NCI-H524 treated with DMSO at 0.1 percent for 48 hours (cell line): ENCODE measurements at places on chromosomes 1 and 21.

DNA sequence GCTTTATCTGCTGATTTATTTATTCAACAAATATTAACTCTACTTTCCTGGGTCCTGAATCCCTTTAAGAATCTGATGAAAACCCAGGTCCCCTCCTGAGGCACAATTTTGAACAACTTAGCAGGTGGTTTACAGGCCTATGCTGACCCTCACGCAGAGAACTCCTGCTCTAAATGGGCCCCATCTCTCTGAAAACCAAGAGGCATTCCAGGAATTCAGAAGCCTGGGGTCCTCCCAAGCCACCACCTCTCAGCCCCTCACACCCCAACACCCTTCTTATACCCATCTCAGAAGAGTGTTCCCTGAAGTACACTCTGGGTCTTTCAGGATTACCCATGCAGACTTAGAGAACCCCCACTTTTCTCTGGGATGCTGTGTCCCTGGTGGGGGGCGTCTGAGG, 34.5 kb downstream of the LHX4 start:
- DNase-seq: no peak

- DNase-seq: no peak
Measured at GRCh38 chr21:36973986-36974850, 7.7 kb upstream of the HLCS start.

DNA sequence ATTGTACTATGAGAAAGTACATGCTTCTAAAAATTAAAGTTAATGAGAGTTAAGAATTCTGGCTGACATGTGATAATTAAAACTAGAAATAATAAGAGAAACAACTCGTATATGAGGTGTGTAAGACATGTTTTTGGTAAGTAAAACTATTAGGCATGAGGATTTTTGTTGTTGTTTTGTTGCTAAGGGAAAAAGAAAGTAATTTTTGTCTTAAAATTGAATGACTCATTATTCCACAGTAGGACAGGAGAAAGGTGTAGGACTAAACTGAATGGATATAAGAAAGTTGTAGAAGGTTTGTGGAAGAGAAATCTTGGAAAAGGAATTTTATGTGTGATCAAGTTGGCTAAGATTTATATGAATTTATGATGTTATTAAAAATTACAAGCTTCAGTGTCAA, 54.8 kb downstream of the TBX19 start:
- no peak for DNase-seq

DNA sequence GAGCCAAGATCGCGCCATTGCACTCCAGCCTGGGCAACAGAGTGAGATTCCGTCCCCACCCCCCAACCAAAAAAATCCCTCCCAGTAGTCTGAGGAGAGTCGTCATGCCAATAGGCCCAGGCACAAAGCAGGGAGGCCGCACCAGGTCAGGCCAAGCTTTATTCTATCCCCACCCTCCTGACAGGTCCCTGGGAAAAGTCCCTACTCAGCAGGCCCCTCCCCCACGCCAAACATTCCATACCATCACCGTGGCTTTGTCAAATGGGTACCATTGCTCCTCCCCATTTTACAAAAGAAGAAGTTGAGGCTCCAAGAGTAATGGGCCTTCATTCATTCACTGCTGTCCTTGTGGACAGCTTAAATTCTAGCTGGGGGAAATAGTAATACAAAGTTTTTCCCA, 5.3 kb downstream of the GPR3 start:
- no peak for DNase-seq

GRCh38 chr1:112850034-112850757, 105.8 kb downstream of the SLC16A1 start:
- peak; percentile 1 for DNase-seq

DNA sequence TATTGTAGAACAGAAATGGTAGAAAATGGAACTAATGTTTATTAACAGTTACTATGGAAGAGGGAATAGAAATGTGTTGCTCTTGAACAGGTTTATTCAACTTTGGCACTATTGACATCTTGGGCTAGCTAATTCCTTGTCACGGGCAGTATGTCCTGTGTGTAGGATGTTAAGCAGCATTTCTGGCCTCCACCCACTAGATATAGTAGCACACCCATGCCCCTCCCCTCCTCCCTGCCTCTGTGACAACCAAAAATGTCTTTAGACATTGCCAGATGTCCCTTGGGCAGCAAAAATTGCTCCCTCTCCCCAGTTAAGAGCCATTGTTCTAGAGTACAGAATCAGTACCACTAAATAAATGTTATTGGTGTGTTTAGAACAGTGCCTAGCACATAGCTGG, 91.4 kb upstream of the TPTE start:
- no peak for DNase-seq

GRCh38 chr1:202807451-202807925, 733 bp downstream of the KDM5B start:
- DNase-seq: no peak

GRCh38 chr21:20998456-20998789, 214 bp downstream of the NCAM2 start:
- DNase-seq: peak; percentile 37

- peak; percentile 70 for DNase-seq
Measured at GRCh38 chr1:108560189-108560873, 431 bp downstream of the EEIG2 start.

GRCh38 chr1:68950036-68950435, 453.2 kb upstream of the DEPDC1 start:
- no peak for DNase-seq

GRCh38 chr1:19156676-19157075, 53.4 kb downstream of the UBR4 start:
- DNase-seq: no peak

DNA sequence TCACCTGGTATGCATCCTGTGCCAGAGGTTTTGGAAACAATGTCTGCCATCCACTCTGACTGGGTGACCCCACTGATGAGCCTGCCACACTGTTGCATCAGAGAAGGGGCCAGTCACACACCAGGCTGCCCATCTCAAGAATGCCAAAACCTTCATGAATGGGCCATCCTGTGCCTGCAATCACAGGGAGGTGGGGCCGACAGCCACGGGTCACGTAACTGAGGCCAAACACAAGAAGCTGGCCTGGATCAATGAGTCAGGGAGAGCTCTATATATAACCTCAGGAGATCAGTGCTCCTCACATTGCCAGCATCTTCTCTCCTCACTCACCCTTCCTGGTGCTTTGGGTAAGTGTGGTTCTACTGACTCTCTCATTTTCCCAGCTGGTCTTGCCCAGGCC, at the start of gene LORICRIN:
TSS of gene LORICRIN (plus strand) at position 301 of the 400 bp plus-strand sequence. CDS start 1,263 bp downstream, outside the sequence.
- no peak for DNase-seq

GRCh38 chr1:185914089-185914488, 179.9 kb downstream of the HMCN1 start:
- no peak for DNase-seq

DNA sequence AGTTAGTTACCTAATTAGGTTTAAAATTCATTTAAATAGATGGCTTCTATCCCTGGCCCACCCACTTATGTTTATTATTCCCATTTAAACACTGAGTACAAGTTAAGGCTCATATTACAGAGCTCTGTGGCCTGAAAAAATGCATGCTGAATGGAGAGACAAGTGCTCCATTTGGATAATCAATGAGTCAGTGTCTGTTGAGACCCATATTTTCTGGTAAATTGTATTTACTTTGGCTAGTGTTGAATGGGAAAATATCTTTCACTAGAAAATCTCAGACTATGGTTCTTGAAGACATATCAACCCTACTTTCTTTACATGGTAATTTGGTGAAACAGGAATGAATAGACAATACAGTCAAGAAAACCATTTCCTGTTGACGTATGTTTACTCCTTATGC, 356.0 kb downstream of the S1PR1 start:
- DNase-seq: no peak

DNA sequence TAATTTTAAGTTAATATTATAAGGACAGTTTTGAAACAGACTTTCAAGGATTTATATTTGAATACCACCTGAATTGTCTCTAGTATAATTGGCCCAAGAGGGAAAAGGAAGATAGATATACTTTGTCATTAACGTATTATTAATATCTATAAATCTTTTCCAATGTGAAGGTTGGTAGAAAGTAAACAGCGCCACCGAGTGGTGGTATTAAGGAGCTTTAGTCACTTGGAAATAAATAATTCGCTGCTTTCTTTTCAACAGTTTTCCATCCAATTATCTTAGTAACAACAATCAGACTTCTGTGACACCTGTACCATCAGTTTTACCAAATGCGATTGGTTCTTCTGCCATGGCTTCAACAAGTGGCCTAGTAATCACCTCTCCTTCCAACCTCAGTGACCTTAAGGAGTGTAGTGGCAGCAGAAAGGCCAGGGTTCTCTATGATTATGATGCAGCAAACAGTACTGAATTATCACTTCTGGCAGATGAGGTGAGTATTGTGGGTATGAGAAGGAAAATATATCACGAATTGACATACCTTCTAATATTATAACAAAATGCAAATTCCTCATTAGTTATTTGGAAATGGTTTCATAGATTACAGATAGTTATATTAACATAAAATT, 37.7 kb downstream of the SH3GLB1 start:
- no peak for DNase-seq

- no peak for DNase-seq
Measured at GRCh38 chr1:228765168-228765946, 30.1 kb downstream of the RHOU start.

DNA sequence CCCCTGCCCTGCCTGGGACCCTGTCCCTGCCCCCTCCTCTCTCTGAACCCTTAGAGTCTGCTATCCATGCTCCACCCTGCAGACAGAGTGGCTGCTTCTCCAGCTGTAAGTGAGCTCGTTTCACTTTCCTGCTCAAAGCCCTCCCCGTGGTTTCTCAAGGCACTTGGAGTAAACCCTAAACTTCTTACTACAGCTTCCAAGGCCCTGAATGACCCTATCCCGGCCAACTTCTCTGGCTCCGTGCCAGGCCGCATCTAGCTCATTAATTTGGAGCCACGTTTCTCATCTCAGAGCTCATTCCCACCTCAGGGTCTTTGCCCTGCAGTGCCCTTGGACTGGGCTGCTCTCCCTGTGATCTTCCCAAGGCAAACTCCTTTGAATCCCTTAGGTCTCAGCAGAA, 235.1 kb upstream of the RUNX1 start:
- no peak for DNase-seq

DNA sequence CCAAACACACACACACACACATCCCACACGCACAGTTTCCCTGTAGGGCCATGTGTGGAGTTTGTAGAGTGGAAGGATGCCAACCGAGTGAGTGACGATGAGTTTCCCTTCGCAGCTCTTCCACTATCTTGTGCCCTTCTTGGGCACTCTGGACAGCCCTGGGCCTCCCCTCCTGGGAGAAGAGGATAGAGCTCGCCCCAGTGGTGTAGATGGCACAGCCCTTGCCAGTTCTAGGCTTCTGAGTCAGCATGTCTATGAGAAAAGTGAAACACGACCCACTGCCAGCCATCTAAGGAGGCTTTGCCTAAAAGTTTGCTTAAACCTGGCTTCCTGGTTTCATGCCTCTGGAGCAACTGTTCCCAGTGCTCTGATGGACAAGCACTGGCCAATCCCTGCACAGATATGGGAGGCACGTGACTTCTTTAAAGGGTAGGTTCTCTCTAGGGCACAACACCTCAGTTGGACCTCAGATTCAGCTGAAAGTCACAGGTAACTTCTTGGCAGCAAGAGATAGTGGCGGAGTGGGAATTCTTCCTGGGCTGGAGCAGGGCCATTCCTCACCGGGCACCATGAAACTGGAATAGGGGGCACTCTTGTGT, 195.9 kb upstream of the GALNT2 start:
- DNase-seq: no peak

- no peak for DNase-seq
Measured at GRCh38 chr1:162381383-162381782, at the start of gene C1orf226. Gene C1orf226 (plus strand): TSS chr1:162381728. CDS start chr1:162381902, 174 bp downstream.

- no peak for DNase-seq
Measured at GRCh38 chr1:111672331-111672730, 52.7 kb downstream of the RAP1A start.

DNA sequence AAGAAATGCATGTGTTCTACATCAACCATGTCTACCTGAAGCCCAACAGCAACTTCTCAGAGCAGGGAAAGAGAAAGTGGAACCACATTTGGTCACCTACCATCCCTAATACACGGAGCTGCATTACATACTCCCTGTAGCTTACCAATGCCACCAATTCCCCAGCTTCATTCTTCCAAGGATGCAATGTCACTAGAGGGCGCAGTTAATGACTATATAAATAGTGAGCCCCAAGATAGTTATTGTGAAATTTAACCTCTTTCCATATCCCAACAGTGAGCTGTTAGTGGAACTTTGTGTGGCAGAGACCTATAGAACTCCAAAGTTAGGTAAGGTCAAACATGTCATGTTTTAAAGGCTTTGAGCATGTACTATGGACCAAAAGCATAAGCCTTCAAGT, 618.3 kb downstream of the SMYD3 start:
- DNase-seq: no peak

DNA sequence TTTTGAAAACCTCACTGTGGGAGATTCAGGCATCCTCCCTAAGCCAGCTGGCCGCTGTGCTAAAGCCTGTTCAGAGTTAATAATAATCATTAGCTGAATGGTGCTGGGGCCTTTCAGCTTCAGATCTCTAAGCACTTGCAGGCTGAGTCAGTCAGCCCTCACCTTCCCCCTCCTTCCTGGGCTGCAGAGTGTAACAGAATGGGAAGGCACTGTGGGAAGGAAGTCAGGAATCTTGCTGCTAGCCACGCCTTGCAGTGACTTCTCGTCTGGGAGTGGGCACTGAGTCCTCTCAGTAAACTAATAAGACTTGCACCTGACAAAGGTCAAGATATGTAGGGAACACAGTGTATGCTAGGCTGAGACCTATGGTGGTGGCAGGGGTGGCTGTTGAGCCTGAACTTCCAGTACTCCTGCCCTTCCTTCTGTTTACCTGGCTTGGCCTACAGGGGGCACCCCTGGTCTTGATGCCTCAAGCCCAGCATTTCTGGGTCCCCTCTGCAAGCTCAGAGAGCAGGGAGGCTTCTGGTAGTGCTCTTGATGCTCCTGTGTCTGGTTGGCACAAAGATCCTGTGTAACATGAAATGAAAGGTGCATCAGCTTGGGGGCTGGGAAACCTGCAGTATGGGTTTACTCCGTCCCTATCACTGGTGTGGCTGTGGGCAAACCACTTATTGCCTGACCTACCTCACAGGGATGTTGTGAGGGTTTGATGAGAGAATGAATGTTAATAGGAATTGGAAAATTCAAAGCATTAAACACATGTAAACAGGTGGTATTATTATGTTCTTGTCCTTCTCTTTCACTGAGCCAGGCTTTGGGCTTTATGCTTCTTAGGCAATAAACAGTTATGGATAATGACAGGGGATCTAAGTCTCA, 6.0 kb downstream of the CYB561D1 start:
- DNase-seq: no peak

DNA sequence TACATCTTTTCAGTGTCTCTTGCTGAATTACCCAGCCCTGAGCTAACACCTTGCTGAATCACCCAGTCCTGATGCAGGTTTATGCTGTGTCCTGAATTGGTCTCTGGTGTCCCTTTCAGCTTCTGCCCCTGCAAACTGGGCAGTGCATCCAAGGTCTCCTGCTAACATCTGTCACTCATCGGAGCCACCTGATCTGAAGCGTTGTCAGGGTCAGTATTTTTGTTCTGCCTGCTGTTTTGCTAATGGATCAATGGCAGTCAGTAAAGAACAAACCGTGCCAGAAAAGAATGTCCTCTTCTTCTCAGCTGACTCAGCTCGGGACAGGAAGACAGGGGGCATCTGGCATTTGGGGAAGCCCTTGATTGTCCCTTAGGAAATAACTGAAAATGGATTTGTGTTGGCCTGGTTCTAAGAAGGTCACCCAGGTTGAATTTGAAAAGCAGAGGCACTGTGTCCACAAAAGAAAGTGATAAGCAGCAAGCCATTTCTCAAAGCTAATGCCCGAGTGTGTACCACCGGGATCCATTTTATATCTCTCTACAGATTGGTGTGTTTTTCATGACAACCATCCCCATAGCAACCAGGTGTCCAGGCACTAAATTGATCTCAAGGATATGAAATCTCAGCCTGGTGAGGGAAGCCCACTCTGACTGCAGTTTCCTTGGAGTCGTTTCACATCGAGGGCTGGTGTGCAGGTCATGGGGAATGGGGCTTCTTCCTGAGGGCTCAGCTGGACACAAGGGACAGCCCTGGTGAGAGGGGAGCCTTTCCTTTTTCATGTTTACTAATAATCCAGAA, 109.7 kb upstream of the IRF2BP2 start:
- DNase-seq: no peak
